ENCODE measurements at places on chromosomes 2 and 18.

DNA sequence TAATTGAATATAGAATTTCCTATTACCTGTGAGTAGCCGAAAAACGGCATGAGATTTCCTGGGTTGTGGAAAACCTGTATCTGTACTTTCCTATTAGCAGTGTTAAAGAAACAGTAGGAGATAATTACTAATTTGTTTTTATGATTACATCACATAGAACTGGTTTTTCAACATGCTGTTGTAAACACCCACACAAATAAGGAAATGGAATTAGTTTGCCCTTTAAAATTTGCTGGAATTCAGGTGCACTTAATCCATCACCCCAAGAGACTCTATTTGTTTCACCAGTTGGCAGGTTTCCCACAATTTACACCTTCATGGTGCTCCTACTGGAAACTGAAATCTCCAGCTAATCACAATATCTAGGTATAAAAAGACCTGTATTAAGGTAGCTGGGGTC lies 274.1 kb upstream of the SLC8A1 start:
- no peak for DNase-seq

DNA sequence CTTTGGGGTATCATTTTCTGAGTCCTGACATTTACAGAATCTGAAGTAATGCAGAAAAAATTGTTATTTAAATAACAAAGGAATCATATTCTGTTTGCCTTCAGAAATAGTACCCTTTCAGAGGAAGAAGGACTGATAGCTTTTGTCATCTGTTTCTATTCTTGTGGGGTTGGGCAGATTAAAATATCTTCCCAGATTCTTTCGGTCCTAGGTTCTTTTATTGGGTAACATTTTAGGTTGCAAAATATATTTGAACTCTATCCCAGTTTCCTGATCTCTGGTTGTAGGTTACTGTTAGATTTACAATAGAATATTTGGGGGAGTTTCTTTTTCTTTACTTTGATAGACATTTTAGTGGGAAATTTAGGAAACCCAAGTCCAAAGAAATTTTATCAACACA lies 550.5 kb downstream of the SPAG16 start:
- no peak for DNase-seq

- DNase-seq = no peak
Measured at GRCh38 chr2:220646424-220646823, 925.7 kb downstream of the EPHA4 start.

DNA sequence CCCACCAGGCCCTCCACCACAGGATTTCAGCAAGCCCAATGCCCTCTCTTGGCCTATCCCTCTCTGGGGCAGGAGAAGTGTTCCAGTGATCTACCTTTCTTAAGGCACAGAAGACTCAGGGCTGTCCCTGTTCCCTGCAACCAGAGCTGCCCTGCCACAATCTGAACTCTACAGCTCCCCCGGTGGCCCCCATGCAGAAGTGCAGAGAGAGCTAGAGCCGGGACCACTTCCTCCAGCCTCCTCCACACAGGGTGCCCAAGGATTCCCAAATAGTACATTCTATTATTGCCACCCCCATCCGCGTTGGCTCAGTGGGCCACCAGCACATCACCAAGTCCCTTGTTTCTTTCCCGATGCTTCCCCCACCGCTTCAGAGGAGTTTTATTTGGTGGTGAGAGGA lies 114.8 kb upstream of the PTPRM start:
- DNase-seq = no peak

GRCh38 chr2:160612266-160612856 lies 118.8 kb upstream of the RBMS1 start:
- DNase-seq = no peak

Measured in lower lobe of right lung (tissue), 2 donors.